ENCODE measurements at places on chromosomes 2 and 18.

DNA sequence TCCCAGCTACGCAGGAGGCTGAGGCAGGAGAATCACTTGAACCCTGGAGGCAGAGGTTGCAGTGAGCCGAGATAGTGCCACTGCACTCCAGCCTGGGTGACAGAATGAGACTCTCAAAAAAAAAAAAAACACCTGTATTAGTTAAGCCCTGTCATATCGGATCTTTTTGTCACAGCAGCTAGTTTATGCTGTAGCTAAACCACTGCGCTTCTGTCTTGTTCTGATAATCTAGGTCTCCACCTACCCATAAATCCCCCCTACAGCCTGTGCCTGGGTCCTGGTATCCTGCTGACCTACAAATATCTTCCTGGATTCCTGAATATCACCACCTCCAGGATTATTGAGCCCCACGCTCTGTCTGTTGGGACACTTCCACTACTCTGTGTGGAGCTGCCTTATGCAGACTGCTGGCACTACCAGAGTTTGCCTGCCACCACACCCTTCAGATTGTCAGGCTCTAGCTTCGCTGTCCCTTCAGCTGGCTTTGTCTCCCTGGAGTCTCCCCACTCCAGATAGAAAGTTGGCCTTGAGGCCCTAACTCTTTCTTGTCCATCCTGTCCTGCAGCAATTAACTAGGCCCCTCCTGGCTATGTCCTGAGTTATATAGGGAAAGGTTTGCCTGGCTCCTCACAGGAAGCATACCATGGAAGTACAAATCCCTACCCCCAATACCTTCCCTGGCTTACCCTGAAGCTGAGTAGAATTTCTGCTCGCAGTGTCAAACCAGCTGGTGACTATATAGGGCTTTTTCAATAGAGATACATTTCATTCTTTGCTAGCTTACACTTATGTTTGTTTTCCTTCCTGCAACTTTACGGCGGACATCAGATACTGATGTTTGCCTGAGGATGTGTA lies 136.0 kb upstream of the SERTAD2 start:
- no peak for DNase-seq

DNA sequence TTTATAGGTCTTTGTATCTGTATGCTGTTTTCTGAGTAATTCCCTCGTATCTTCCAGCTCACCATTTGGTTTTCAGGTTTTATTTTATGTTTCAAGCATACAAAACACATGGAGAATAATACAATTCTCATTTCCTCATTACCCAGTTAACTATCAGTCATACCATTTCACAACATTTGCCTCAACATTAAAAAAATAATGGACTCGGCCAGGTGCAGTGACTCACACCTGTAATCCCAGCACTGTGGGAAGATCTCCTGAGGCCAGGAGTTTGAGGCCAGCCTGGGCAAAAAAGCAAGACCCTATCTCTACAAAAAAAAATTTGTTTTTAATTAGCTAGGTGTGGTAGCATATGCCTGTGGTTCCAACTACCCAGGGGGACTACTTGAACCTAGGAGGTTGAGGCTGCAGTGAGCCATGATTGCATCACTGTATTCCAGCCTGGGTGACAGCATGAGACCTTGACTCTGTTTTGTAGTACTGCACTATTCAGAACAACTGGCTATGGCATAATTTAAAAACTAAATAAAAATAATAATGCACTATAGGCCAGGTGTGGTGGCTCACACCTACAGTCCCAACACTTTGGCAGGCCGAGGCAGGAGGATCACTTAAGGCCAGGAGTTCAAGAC lies 20.3 kb downstream of the NPC1 start:
- DNase-seq = no peak

- no peak for DNase-seq
These were observed 102.7 kb downstream of the SMIM21 start for GRCh38 chr18:75324686-75325257.

- no peak for DNase-seq
These were observed 215.7 kb downstream of the IKZF2 start for GRCh38 chr2:212935752-212936151.

- no peak for DNase-seq
These were observed 51.9 kb downstream of the ACSL3 start for GRCh38 chr2:222912776-222913175.

GRCh38 chr2:222756951-222757650 lies 85.6 kb downstream of the MOGAT1 start:
- DNase-seq = no peak

DNA sequence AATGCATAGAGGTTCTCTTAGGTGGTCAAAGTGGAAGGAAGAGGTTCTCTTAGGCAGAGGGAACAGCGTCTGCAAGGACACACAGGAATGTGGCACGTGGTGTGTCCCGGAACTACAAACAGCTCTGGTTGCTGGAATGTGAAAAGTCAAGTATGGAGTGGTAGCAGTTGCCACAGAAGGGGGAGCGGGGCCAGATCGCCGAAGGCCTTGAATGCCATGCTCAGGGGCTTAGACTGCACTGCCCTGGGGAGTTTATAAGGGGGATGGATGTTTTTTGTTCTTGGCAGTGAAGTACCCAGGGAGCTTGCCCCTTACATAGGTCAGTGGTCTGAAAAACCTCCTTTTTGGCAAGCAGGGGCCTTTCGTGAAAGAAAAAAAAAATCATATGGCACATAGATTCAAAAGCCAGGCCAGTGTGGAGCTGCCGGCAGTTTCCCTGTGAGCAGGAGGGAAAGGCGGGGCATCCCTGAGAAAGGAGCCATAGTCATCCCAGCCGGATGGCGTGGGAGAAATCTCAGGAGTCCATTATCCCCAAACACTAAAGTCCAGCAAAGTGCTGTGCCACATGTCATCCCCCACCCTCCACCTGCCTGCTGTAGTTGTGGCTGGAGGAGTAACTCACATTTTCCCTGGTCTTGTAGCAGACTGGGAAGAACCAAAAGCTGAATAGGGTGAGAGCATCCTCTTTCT lies 45.4 kb downstream of the GORASP2 start:
- DNase-seq = no peak

GRCh38 chr2:38076152-38076709 lies 280 bp upstream of the CYP1B1 start:
- no peak for DNase-seq

- no peak for DNase-seq
These were observed 47.0 kb downstream of the PLEKHM3 start for GRCh38 chr2:207978177-207978948.

GRCh38 chr18:12857991-12858544 lies 26.0 kb downstream of the PTPN2 start:
- no peak for DNase-seq

DNA sequence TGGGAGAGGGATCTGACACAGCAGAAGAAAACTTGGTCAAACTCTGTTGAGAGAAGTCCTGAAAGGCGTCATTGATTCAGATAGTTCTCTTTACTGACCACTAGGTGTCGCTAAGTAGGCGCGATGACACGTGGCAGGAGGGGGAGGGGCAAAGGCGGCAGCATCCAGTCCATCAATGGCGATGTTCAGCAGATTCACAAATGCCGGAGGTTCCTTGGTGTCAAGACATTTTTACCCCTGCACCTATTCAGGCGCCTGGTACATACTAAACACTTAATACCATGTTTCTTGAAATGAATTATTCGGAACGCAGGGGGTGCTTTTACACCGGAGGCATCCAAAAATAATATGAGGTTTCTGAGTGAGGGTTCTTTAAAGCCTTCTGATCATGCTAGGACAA lies 3.0 kb upstream of the PLEK start:
- peak; percentile 82 for DNase-seq

DNA sequence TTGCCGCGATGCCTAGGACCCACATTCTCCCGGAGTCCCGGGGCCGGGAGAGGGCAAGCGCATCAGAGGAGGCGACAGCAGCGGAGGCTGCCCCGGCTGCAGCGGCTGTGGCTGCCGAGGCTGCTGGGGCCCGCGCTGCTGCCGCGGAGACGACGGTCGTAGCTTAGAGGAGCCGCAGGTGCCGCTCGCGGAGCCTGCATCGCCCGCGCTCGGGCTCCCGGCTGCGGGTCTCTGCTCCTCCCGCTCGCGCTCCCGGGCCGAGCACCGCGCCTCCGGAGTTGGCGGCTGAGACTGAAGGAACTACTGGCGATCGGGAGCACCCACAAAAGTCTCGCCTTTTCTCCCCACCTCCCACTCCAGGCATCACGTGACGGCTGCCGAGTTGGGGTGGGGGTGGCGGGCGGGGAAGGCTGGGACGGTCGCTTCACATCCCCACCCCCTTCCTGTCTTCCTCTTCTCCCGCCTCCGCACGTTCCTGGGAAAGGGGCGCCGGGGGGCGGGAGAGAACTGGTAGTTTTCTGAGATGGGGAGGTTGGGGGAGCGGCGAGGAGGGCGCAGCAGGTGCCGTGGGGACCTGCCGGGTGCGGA lies at the start of gene LYPD1:
Gene LYPD1 (minus strand): TSS at position 298 of the 588 bp plus-strand sequence. CDS start 273 bp downstream, at position 25.
- no peak for DNase-seq

- DNase-seq = no peak
These were observed 385.3 kb upstream of the SMIM21 start for GRCh38 chr18:75812761-75813160.

GRCh38 chr2:10794876-10795275 lies 17.7 kb downstream of the PDIA6 start:
- DNase-seq = no peak

- no peak for DNase-seq
These were observed 44.7 kb upstream of the ZFP36L2 start for GRCh38 chr2:43270930-43271615.

- no peak for DNase-seq
These were observed 111.6 kb downstream of the MREG start for GRCh38 chr2:215901796-215902195.

DNA sequence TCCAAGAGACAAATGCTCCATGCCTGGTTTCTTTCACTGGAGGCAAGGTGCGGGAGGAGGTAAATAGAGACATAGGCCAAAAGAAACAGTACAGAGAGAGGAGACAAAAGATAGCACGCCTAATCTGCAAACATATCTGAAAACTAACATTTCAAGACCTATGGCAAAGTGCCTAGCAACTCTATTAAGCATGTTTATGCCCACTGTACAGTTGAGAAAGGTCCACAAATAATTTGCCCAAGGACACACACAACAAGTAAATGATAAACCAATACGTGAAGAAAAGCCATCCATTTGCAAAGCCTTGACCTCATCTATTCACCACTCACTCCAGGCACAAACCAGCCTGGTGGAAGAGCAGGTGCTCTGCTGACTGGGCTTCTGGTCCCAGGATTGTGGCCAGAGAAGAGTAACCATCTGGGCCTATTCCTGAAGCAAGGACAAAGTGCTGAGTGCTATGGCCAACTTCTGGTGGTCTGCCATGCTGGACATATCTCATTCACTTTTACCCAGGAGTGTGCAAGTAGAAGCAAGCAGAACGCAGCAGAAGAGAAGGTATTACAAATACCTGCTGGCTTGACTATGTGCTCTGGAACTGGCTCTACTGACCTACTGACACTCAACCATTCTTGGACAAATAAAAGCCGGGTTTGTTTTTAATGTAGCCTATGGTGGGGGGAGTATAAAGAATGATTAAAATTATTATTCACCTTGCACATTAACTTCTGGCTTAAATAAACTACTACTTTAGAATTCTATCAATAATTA lies 25.3 kb downstream of the TMEM131 start:
- DNase-seq = no peak

GRCh38 chr2:162545254-162545653 lies 201.3 kb downstream of the GCA start:
- DNase-seq = no peak

GRCh38 chr2:19577723-19578122 lies 219.3 kb upstream of the OSR1 start:
- no peak for DNase-seq

DNA sequence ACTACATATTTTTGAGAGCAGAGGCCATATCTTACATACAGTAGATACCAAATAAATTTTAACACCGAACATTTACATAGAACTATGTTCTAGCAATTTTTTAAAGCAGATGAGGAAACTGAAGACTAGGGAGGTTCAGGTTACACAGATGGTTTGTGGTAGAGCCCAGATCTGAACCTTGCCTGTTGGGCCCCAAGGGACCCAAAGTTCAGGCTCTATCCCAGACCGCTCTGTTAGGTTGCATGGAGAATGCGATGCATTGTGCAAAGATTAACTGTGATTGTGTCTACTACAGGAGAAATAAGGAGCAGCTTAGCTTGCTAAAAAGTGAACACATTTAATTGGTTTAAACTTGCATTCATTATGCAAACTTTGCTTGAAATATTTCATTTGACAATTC lies 16.4 kb upstream of the DSC3 start:
- DNase-seq = no peak

- DNase-seq = peak; percentile 40
These were observed 78.0 kb downstream of the TMEM182 start for GRCh38 chr2:102839668-102840388.

- no peak for DNase-seq
These were observed 285.4 kb upstream of the HS6ST1 start for GRCh38 chr2:128604045-128604444.

GRCh38 chr2:217621391-217621801 lies 381.4 kb downstream of the TNS1 start:
- no peak for DNase-seq

DNA sequence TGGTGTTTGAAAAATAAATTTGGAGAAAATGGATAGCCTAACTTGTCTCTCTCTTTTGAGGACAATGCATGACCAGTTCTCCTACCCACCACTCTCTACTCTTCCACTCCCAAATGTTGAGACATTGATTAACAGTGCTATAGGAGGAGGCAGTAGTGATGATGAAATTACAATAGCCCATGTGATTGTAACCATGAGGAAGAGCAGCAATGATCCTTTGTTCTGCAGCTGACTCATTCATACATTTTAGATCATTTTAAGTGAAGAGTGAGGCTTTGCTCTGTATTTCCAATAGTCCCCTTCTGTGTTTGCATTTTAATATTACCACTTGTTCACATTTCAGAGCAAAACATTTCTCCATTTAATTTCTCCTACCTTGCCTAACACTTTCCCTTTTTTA lies 592.3 kb downstream of the THSD7B start:
- no peak for DNase-seq

- no peak for DNase-seq
These were observed 62.4 kb downstream of the DGKD start for GRCh38 chr2:233416706-233417105.

DNA sequence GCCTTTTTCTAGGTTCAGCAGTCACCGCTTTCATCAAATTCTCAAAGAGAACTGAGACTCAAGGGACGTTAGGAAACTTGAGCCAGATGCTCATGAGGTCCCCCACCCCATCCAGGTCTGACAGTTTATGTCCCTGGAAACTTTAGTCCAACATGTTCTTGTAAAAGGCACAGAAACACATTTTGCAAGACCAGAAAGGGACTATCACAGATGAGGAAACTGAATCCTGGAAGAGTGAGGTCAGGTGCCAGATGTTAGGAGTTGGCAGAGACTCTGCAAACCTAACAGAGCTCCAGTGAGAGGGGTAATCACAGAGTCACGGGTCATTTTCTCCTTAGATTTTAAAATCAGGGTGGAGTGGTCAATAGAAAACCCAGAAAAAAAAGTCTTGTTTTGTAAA lies 76.6 kb downstream of the RDH14 start:
- DNase-seq = no peak

DNA sequence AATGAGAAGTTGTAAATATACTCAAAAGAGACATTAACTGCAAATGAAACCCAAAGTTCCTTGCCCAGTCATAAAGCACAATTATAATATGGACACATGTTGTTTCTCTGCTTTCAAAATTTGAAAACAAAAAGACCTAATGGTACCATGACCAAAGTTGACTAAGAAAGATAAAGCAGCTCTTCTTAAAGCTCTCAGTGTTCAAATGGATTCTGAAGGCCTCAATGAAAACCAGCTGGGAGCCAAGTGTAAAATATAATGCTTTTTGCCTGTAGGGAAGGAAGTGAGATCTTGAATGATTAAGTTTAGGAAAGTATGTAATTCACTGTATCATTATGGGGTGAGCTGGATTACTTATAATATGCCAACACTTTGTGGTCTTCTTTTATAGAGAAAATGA lies 178.6 kb downstream of the SATB2 start:
- DNase-seq = no peak

Measured in CD4-positive, alpha-beta T cell treated with Interleukin-15 for 4 hours (primary cell).